ENCODE measurements at places on chromosomes 16 and 17. TPM values are rescaled to one million over a fixed set of nuclear protein-coding genes. Genes with fewer than 3 reads are reported as not detected.
A peak's percentile ranks its signal among the peaks of the same experiment; 100 is the strongest.

Gene RILP
- 12.5 TPM for total RNA-seq

Gene DNAH9
- not detected for total RNA-seq

Gene KRT36
- total RNA-seq, result not detected

Gene CAPNS2
- 0.20 TPM for total RNA-seq

Gene HIC1
- 32.0 TPM for total RNA-seq

Gene CHD9
- 22.2 TPM for total RNA-seq

Gene ABCC12
- not detected for total RNA-seq

Gene ALDOA
- 337 TPM for total RNA-seq

Gene ITFG1
- 40.3 TPM for total RNA-seq

DNA sequence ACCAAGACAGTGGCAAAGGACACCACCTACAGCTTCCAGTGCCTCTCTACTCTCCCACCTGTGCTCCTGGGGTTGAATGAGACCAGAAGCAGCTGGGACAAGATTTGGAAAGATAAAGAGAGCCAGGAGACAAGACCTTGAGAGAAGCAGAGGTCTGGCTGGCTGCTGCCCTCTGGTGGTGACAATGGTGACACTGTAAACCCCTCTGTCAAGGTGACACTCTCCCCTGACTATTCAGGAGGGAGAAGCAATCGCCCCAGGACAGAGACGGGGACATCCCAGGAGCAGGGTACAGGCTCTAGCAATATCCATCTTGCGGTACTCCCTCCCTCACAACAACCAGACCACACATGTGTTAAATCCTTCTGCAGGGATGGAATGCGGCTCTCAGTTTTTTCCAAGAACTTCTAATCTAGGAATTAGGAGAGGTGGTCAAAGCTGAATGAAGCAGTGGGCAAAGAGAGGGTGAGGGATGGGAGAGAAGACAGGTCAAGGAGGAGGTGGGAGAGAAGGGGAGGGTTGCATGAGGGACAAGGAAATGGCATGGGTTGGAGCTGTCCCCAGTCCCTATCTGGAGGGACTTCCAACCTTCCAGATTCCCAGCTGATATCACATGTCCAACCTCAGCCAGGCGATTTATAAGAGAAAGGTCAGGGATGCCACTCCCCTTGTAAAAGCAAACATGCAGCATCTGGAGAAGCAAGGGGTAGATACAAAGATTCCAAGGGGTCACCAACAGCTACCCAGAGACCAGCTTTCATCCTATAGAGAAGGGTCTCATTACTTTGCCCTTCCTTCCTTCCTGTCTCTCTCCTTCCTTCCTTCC, 2.9 kb downstream of the PHOSPHO1 start:
- DNase-seq, result peak; percentile 74

DNA sequence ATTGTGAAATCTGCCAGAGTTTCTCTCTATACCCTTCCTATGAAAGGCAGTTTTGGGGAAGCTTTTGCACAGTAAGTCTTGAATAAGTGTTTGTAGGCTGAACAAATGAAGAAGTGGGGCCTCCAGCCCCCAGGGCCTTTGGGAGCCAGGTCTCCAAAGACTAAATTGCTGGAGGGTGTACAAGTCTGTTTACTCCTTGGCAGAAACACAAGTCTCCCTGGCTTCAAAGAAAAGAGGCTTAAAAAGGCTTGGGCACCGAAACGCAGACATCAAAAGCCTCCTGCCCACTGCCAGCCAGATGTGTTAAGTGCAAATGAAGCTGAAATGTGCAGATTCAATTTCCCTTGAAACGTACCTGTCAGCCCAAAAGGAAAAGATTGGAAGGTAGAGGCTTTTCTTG, 146.3 kb downstream of the TMEM132E start:
- no peak for DNase-seq

- DNase-seq, result no peak
Measured at GRCh38 chr17:76174037-76174436, 33.0 kb upstream of the FOXJ1 start.

- DNase-seq, result peak; percentile 61
Measured at GRCh38 chr16:80023865-80024264, 423.3 kb upstream of the MAF start.

DNA sequence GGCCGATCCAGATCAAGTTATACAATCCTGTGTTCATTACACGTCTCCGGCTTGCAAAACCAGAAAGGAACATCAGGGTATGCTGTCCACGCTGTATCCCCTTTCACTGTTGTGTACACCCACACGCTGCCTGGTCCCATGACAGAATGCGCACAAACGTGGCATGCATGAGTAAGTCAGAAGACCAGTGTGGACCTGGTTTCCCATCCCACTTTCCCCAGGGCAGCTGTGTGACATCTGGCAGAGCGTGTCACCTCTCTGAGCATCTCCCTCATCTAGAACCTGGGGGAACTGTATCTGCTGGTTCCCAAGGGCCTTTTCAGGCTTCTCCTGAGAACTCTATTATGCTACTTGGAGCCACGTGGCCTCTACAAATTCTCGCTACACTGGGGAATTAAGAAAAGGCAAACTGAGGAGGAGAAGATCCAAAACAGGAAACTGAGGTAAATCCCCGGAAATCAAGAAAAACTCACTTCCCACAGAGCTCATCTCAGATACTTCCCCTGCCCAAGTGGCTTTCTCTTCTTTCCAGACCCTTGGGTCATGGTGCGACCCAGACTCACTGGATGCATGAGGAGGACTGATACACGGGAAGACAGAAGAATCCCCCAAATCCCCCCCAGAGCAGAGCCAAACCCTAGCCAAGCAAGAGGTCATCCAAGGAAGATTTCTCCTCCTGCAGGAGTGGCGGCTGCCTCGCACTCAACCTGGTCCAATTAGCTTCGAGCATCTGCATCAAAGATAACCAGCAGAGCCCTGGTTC, 139.3 kb downstream of the GAS7 start:
- DNase-seq, result no peak

GRCh38 chr16:24088767-24089166, 167.4 kb upstream of the CACNG3 start:
- DNase-seq, result no peak

GRCh38 chr16:29743827-29744531, 1.8 kb downstream of the C16orf54 start:
- DNase-seq, result no peak

GRCh38 chr16:55871411-55872038, 3.6 kb downstream of the CES5A start:
- DNase-seq, result no peak

GRCh38 chr17:13594762-13595598, 6.7 kb downstream of the HS3ST3A1 start:
- peak; percentile 83 for DNase-seq

DNA sequence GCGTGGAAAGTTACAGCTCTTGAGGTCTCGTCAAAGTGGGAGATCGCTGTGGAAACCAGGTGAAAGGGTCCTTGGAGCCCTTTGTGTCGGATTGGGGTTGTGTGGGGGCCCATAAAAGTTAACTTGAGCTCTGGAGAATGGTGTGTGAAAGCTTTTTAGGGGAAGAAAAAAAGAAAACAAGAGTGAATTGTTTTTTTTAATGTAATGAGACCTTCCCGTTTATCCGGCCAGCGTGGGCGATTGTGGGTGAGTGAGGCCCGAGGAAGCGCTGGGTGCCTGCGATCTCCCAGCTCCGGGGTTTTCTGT, 150.6 kb downstream of the MSI2 start:
- no peak for DNase-seq

DNA sequence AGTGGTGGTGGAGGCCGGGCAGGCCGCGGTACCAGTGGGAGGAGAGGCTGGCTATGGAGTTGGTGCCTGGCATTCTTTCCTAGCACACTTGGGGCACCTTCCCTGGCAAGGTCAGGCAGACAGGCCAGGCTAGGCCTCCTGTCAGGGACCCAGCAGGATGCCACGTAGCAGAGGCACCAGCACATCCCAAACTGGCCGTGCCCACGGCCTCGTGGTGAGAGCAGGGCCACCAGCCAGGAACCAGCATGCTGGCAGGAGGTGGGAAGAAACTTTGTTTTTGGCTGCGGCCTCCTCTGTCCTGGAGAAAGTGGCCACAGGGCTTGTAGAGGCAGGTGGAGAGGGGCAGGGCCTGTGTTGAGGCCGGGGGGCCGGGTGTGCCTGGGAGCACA, 57.6 kb upstream of the CBFA2T3 start:
- no peak for DNase-seq

DNA sequence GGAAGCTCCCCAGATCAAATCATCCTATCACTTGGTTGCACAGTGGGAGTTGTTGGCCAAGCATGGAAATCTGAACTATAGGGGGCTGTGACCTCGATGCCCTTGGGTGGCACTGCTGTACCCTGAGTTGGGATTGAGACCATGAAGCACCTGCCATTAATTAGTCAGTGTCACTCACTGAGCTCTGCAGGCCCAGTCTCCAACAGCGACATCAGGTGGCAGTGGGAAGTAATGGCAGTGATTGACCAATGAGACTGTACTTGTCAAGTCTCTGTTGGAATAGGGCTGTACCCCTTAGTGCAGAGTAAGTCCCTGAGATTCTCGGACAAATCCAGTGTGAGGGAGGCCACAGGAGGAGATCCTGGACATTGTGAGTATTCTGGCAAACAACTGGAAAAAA, 118.0 kb upstream of the RPL38 start:
- DNase-seq, result no peak

All from lung microvascular endothelial cell (primary cell).